ENCODE measurements at places on chromosomes 11 and 22.

GRCh38 chr11:69560141-69560790 is 78.8 kb downstream of the LINC01488 start:
- no peak for DNase-seq

- no peak for DNase-seq
These were observed 47.5 kb upstream of the CDON start for GRCh38 chr11:126109941-126110731.

DNA sequence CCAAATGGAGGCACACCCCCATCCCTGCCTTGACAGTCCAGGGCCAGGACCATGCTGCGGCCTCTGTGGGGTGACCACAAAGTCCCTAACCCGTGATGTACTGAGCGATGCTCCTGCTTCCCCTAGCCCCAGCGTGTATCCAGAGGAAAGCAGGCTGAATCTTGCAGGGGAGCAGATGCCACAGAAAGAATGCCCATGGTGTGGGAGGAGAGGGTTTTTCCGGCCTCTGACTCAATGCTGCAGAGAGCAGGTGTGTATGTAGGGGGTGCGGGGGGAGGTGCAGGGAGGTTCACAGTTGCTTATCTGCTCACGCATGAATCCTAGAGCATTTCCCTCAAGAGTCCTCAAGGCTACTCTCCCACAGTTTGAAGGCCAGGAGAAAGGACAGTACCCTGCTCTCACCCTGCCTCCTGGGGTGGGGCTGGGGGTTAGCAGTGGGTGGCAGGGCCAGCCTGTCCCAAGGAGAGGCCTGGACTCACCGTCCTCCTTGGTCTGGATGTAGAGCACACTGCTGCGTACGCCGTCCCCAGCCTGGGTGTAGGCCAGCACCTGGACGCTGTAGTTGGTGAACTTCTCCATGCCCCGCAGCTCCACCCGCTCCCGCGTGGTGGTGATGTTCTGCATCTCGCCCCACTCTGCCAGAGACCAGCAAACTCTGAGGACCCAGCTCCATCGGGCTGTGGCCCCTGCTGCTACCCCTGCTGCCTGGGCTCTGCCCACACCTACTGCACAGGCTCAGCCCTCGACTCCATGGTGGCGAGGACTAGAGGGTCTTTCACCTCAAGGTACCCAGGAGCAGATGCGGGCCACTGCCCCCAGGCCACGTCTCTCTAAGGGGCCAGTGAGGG is 130.8 kb downstream of the CEP164 start:
- DNase-seq, result no peak

- no peak for DNase-seq
These were observed 64.2 kb downstream of the SLC36A4 start for GRCh38 chr11:93133488-93134109.

DNA sequence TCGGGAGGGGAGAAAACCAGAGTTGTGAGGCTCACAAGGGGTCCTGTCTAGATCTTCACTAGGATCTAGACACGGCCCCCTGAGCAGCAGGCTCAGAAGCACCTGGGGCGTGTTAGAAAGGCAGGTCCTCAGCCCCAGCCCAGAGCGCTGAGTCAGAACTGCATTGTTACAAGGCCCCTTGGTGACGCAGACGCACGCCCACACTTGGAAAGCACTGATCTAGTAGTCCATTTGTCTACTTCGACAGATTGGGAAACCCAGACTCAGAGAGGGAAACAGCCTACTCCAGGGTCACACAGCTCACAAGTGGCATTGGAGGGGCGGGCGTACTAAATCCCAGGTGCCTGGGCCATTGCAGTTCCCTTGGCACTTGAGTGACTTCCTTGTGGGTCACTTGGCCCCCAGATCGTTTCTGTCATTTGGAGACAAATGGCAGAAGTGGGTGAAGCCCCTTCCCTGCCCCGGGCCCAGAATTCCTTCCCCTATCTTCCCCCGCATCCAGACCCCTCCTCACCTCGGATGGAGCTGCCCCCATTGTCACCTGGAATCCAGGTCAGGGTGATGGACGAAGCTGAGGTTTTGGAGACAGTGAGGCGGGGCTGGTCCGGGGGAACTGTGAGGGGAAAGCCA is 110.8 kb downstream of the CEP164 start:
- DNase-seq, result no peak

GRCh38 chr22:17820879-17821439 is 46.7 kb upstream of the BID start:
- no peak for DNase-seq

GRCh38 chr11:2290351-2290841 is 11.3 kb downstream of the C11orf21 start:
- no peak for DNase-seq

DNA sequence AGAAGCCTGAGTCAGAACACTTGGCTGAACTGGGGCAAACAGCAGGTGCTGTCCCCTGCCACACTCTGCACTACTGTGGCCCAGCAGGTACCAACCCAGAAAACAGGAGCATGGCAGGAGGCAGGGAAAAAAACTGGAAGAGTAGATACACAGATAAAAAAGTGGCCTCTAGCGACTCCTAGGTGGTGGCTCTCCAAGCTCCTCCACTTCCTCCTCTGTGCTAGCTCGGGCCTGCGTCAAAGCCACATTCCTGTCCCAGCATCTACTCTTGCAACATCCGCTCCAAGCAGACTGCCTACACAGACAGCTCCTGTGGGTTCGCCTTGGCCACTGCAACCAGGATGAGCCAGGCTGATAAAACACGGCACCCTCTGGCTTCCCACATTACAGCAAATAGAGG is 6.9 kb downstream of the OR8B12 start:
- DNase-seq, result no peak

- DNase-seq, result no peak
These were observed 9.6 kb downstream of the GRIK4 start for GRCh38 chr11:120521176-120521575.

Data from activated T-cell treated with anti-CD3 and anti-CD28 coated beads for 4 hours (primary cell).